GM13976 (cell line): ENCODE measurements at places on chromosomes 6 and 20.

DNA sequence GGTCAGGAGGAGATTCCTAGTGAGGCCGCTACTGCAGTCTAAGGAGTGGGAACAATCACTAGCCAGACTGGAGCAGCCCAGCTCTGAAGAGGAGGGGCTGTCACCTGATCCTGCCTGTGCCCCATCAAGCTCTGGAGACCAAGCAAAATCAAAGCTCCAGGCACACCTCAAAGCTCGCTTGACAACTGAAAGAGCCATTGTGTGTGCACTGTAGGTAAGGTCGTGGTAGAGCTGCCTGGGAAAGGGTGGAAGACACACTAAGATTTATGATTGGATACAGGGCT, 58.2 kb downstream of the CSE1L start:
- no peak for DNase-seq

GRCh38 chr6:21360336-21360735, 233.2 kb upstream of the SOX4 start:
- DNase-seq = no peak

- no peak for DNase-seq
Observed at GRCh38 chr20:3691306-3691705, 9.5 kb upstream of the ADAM33 start.

GRCh38 chr6:7138046-7138531, 30.3 kb downstream of the RREB1 start:
- DNase-seq = no peak

- DNase-seq = no peak
Observed at GRCh38 chr20:4135385-4136077, 120.2 kb upstream of the RNF24 start.

DNA sequence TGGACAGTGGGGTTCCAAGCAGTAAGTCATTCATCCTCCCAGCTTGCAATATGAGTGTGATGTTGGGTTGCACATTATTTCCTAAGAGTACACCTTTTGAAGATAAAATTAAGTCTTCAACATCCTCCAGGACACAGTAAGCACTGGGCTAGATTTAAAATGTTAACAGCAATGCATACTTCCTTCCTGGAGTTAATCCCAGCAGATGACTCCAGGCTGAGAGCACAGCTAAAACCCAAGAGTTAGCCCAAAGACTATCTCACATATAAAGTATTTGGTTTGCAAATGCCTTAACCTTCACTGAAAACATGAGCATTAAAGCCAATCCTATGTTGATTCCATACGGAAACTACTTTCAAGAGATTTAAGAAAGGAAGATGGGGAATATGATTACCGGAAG, 69.2 kb downstream of the SLC23A2 start:
- no peak for DNase-seq

DNA sequence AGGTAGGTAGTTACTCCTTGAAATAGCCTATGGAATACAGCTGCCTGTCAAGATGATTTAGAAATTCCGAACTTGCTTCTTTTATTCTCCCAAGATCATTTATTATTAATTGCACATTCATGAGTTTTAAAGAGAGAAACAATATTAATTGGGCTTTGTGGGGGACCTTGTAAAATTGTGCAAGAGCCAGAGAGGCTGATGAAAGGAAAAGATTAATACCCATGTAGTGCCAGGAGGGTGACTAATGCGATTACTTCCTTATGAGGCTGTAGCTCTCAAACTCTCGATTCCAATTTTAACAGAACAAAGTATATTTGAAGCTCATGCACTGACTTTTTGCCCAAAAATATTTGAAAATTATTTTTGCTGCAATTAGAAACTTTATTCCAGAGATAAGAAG, 423.8 kb upstream of the ID4 start:
- no peak for DNase-seq

- no peak for DNase-seq
Observed at GRCh38 chr6:145736661-145737144, 1.4 kb upstream of the EPM2A start.
